ENCODE measurements at places on chromosomes 5 and 9. TPM values are rescaled to one million over a fixed set of nuclear protein-coding genes. Genes with fewer than 3 reads are reported as not detected.

SYK gene
- 0.82 TPM for total RNA-seq

GRCh38 chr5:25570067-25570583, 925.3 kb upstream of the CDH10 start:
- no peak for DNase-seq

DNA sequence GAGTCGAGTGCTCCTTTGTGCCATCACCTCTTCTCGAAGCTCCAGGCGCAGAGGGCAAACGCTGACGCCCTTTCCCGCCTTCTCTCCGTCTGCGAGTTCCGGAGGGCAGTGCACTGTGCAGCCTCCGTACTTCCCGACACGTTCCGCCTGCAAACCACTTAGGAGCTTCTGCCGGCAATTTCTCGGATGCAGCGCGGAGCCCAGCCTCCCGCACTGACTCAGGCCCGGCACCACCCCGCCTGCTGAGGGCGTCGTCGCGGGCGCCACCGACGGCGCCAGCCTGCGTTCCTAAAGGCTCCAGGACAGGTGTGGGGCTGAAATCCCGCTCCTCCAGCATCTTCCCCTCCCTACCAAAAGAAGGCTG, 9.3 kb upstream of the TRIM36 start:
- no peak for DNase-seq

GRCh38 chr5:151897020-151897552, 27.6 kb downstream of the GLRA1 start:
- no peak for DNase-seq

ZNF883 gene
- total RNA-seq: 1.1 TPM

DNA sequence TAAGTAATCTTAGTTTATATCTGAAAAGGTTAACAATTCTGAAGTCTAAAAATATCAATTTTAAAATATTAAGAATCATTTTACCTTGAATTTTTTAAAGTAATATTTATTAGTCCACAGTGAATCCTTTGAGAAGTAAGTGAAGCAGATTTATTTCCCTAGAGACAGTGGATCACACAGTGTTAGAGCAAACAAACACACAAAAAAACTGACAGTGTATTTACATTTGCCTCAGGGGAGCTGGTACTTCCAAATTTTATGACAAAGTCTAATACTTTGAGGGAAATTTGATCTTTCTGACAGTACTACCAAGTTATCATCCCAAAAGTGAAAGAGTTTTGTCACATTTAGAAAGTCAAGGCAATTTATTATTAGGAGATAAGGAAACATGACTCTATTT, 1750.6 kb upstream of the CDH9 start:
- no peak for DNase-seq

DNA sequence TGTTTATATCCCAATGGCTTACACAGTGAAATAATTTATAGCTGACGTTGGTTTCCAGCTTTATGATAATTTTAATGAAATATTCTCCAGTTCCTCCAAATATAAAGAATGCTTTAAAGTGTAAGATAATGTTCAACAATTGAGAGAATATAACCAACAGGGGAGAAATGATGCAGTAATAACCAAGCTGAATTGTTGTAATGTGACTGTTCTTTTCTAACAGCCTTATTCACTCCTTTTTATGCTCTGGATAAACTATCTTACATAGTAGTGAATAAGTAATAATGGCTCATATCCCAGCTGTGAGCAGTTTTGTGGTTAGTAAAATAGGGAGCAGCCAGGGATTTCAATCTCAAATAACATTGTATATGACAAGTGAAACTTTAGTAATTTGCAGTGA, 2348.7 kb upstream of the ACO1 start:
- DNase-seq: no peak

CTSV gene
- 0.45 TPM for total RNA-seq

GRCh38 chr5:125411071-125411743, 664.8 kb upstream of the ZNF608 start:
- DNase-seq: no peak

SPINK7 gene
- not detected for total RNA-seq

GRCh38 chr5:105956456-105957196, 1714.1 kb downstream of the EFNA5 start:
- no peak for DNase-seq

GRCh38 chr5:94693043-94693822, 74.8 kb downstream of the SLF1 start:
- no peak for DNase-seq

GRCh38 chr9:91930475-91930874, 19.6 kb downstream of the ROR2 start:
- DNase-seq: no peak

GRCh38 chr5:174567506-174568141, 156.8 kb upstream of the MSX2 start:
- DNase-seq: no peak

GRCh38 chr9:13047827-13048587, 231.5 kb downstream of the MPDZ start:
- no peak for DNase-seq

GRCh38 chr5:75363111-75363510, 26.1 kb downstream of the HMGCR start:
- no peak for DNase-seq

OR13D1 gene
- not detected for total RNA-seq

- DNase-seq: no peak
Observed at GRCh38 chr5:112844489-112844888, 16.6 kb upstream of the SRP19 start.

DNA sequence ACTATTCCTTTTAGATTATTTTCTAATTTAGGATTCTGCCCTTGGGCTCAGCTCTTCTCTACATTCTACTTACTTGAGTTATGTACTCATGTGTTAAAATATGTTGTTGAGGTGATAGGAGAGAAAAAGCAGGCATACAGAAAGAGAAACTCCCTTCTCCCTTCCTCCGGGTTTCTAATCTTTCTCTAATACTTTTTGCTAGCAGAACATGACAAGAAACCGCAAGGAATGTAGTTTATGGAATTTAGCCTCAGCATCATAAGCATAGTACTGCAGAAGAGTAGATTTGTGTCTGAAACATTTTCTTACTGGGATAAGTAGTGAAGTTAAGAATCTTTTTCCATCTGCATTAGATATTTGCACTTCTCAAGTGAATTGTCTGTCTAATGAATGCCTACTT, 139.5 kb upstream of the CYLC2 start:
- DNase-seq: no peak

- DNase-seq: no peak
Observed at GRCh38 chr9:94631599-94631998, 7.7 kb downstream of the FBP1 start.

ADAMTS6 gene
- 4.3 TPM for total RNA-seq

DNA sequence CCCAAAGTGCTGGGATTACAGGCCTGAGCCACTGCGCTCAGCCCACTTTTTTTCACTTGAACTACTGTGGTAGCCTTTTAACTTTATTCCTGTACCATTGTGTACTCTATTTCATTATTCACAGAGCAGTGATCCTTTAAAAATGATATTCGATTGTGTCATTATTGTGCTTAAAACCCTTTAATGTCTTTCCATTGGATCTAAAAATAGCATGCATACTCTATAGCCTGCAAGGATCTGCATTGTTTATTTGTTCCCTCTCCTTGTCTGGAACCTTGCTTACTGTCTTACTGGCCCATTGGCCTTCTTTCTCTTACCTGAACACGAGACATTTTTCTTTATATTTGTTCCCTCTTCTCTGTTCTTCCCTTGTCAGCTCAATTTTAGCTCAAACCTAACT, 15.7 kb downstream of the GPBP1 start:
- DNase-seq: no peak

DNA sequence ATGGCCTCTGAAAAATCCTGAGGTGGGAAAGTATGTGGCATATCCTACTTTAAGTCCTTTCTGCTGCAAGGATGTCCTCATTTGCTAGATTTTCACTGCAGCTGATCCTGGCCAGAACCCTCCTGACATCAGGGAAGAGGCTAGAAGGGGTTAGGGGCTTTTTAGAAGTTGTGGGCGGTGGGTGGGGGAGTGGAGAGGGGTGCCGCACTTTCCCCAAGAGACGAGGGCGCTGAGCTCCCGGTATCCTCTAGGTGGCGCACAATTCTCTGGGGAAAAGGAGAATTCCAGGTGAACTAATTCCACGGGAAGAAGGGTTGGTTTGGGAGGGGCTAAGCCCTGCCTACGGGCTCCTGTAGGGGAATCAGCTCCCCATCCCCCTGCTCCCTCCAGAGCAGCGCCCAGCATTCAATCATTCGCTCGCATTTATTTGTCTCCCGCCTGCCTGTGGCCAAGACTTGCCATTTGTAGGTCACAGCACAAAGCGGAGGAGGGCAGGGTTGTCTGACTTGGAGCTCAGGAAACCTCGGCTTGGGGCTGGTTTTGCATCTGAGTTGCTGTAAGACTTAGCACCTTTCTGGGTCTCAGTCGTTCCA, 42.9 kb upstream of the HAND1 start:
- no peak for DNase-seq

DNA sequence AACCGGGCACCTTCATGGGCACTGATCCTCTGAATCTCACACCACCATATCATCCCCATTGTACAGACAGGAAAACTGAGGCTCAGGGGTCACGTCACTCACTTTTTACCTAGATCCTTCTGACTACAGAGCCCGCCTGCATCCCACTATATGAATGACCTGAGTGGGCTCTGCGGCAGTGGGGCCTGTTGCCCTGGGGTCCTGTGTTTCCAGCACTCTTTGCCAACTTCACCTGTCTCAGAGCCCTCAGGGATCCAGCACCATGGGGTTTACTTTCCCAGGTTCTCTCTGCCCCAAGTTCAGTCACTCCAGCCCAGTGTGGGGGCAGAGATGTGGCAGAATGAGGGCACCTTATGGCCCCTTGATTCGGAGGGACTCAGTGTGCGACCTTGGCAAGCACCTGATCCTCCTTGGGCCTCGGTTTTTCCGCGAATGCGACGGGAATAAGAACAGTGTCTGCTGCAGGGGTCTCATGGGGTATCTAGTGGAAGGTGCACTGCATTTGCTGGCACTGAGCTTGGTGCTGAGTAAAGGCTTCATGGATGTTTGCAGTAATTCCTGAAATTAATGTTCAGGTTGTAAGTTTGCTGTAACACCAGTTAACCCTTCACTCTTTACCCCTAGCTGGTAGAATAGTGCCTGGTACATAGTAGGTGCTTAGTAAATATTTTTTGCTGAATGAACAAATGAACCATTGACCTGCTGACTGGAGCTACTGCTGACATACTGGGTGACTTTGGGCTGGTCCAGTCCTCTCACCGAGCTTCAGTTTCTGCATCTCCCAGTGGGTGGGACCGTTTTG, 47.1 kb upstream of the BOD1 start:
- DNase-seq: no peak

GRCh38 chr9:17906176-17906840, 327.4 kb downstream of the SH3GL2 start:
- DNase-seq: no peak

- DNase-seq: no peak
Observed at GRCh38 chr5:171454549-171454948, 35.1 kb downstream of the FGF18 start.

SNX24 gene
- total RNA-seq: 3.2 TPM

DNA sequence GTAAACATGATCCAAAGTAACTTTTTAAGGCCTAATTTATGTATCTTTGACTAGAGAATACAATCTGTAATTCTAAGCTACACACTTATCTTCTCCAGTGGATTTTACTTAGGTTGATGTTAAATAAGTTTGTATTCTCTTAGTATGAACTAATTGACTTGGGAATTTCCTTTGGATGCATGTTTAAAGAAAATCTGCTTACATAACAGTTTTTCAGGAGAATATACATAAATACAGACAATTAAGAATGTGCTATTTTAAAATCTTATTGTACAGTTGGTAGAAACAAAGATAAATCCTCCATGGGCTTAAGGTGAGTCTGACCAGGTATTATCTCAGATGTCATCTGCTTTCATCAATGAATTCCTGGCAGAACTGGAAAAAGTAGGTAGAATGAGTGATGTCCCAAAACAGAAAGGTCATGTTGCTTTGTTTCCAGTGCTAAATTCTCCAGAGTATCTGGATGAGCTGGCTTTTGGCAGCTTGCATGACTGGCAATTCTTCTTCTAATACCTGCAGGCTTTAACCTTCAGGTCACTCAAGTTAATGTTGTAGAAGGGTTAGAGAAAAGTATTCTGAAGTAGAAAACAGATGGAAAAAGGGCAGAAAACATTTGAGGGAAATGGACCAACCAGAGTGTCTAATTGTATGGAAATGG, 150.6 kb downstream of the MACIR start:
- no peak for DNase-seq

GRCh38 chr5:5079876-5080275, 60.3 kb upstream of the ADAMTS16 start:
- no peak for DNase-seq

DNA sequence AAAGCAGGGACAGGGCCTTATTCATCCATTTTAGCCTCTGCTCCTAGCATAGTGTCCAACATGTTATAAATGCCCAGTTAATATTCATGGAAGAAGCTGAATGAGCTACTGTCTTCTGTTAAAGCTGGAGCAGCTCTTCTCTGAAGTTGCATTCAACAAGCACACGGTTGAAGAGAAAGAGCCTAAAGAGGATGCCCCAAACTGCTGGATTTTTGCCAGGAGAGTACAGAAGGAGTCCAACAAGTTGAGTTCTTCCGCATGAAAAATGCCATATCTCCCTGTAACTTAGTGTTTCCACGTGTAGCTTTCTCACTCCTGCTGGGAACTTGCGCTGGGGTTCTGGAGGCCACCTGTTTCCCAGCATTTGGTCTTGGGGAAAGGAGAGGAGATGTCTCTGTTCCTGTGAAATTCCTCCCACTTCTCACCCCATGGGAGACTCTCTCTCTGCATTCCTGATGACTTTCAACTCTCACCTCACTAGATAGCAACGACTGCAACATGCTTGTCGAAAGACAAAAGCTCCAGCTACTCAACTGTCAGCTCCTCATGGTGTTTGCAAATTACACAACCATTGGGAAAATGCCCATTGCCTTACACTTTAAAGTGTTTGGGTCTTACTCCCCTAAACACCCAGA, 122.8 kb downstream of the KIF4B start:
- no peak for DNase-seq

- no peak for DNase-seq
Observed at GRCh38 chr9:4024281-4024777, 275.5 kb downstream of the GLIS3 start.

- no peak for DNase-seq
Observed at GRCh38 chr9:110142868-110143481, 65.0 kb downstream of the C9orf152 start.

GRCh38 chr5:68730220-68730978, 363.4 kb upstream of the SLC30A5 start:
- DNase-seq: no peak

SPAG8 gene
- total RNA-seq: 4.6 TPM

DNA sequence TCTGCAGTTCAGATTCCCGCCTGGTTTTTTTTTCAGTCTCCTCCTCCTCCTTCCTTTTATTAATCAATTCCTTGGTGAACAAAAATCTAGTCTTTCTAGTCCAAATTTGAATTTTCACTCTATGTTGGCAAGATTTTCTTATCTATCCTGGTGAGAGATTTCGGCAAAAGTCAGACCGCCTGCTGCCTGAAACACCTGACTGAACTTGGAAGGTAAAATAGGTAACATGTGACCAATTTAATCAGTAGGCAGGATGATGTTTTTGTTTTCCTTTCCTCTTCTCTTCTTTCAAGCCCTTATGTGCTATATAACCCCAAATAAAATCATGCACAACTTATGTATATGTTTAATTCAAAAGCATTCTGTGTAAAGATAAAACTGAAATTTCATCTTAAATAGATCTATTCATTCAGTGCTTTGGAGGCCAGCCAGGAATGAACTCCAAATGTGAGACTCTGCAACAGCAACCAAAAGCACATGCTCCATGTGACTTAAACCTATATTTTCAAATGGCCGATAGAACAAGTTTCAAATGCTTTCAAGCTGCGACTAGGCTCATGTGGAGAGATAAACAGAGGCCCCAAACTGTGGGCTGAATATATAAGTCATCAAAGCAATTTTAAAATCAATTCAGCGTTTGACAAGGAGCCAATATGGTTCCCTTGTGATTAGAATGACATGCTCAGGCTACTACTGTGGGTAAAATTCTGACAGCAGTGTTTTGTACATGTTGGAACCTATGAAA, 100.4 kb upstream of the SEMA6A start:
- no peak for DNase-seq

Data from activated naive CD8-positive, alpha-beta T cell treated with anti-CD3 and anti-CD28 coated beads, Interleukin-2, amount 10 ng/mL, durations not matched to agents 7 days and 5 days (primary cell).